CD8-positive, alpha-beta memory T cell (primary cell): ENCODE measurements at places on chromosomes 3 and 15.

GRCh38 chr3:16064642-16065414 lies 109.7 kb upstream of the GALNT15 start:
- no peak for DNase-seq

DNA sequence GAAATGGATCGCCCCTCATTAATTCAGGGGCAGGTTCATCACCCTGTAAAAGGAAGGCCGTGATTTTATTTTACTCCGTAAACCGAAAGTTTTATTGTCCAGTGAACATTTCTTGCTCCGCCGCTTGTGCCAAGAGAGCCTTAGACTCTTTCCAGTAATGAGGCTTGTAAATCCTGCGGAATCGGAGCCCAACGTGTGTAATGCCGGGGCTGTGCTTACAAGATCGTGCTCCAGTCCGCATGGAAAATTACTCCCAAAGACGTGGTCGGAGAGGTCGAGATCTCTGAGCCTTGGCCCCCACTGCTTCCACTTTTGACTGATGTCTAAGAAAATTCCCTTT lies 649 bp upstream of the PLOD2 start:
- no peak for DNase-seq

DNA sequence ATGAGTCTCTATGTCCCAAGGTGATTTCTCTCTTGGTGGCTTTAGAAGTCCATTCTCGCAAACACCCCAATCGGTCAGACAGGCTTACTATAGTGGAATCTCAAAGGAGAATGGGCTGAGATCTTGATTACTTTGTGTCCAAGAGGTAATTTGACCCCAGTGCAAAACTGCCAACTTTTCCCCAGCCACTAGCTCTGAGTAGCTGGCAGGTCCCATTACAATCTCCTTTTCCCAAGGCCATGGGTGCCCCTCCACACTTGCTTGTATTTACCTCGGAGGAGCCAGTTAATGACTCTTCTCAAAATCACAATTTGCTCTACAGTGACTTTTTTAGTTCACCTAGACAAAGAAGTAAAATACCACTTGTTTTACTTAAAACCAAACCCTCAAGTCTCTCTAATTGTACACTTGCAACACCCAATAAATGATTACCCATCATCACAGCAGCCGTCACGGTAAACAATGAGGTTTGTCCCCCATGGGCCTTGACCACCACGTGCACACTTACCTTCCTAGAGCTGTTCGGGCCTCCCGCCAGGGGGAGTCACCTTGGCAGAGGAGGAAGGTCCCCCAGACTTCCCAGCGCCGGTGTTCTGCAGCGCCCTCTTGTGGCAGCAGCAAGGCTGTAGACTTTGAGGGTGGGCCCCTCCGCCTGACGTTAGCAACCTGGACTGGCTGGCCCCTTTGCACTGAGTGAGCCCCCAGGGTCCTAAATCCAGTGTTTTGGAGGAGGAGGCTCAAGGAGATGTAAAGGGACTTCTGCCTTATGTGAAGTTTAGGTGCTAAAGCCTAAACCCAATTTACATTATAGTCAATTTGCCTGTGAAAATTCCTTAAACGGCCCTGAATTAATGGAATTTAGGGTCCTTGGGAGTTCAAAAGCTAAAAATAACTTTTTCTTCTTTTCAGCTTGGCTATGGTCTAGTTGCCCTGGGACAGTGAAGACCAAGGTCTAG lies 18.7 kb upstream of the HDAC11 start:
- peak; percentile 68 for DNase-seq

DNA sequence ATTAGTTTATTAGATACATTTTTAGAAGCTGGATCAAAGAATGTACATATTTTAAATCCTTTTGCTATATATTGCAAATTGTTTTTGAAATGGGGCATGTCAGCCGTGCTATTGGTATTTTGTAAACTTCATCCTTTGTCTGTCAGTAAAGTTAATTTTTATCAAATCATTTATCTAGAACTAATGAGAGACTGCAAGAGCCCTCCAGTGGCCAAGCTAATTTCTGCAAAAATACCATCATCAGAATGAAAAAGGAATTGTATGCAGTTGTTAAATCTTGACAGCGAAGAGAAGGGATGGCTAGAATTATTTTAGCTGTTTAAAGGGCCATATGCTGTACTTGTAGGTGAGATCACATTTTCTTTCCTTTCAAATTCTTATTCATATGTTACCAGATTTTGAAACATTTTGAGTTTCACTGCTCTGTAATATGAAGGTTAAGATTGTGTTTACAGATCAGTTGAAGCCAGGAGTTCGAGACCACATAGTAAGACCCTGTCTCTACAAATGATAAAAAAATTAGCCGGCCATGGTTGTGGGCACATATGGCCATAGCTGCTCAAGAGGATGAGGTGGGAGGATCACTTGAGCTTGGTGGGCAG lies 8.1 kb upstream of the CLDN11 start:
- no peak for DNase-seq

DNA sequence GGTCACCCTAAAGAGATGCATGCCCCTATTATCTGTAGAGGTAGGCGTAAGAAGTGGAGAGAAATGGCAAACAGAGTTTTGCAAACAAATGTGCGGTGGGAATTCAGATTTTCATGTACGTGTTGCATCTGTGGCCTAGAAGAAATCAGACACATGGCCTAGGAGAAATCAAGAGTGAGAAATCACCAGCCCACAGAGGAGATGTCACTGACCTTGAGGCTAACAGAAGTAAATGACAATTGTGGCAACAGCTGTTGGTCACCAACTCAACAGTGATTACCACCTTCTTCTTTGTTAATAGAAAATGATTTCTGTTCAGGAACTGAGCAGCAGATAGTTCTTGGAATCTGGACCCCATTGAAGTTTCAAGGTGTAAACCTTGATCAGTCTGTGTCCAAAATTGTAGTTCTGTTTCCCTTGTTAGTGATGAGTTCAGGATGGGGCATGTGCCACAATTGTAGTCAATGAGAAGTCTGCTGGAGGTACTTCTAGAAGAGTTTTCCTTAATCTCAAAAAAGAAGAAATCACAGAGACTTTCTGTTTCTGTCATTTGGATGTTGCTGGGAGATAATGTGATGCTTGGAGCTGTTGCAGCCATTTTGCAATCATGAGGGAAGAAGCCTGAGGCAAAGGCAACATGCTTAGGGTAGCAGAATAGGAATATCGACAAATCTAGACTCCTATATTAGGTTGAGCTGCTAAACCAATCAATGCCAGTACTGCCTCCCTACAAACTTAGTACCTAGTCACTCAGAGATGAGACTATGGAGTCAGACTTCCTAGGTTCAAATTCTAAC lies 34.3 kb upstream of the RFTN1 start:
- no peak for DNase-seq

DNA sequence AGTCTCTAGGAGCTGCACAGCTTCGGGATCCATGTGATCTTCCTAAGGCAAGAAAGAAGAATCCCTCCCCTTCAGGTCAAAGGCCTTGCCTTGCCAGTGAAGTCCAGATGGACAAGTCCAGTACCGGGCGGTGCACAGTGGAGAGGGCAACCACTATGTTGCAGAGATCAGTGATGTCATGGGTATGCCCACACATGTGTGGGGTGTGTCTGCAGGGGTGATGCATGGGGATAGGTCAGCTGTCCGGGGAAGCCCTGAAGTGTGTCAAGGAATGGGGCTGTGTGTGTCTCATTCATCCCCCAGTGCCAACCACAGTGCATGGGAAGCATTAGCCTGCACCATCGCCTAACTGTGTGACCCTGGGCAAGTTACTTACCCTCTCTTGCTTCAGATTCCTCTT lies 66.5 kb downstream of the TLE3 start:
- no peak for DNase-seq

DNA sequence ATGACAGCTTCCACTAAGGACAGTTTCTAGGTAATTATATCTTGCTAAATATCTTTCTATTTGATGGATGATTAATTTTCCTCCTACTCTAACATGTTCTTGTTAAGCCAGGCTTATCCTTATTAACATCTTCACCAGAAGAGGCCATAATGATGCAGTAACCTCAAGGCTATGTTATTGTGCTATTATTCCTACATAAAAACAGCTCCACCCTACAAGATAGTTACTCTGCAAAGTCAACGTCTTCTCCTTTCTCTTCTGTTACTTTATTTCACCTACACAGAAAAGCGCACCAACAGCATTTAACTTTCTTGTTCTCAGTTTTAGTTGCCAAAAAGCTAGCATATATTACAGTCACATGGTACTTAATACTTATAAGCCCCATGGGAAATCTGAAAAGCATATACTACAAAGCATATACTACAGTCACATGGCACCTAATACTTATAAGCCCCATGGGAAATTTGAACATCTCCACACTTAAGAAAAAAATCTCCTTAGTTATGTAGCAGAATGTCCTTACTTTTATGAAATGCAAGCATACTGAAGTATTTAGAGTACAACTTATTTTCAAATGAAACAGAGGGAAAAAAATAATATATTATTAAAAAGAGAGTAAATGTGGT lies 13.4 kb downstream of the ADAM10 start:
- no peak for DNase-seq

DNA sequence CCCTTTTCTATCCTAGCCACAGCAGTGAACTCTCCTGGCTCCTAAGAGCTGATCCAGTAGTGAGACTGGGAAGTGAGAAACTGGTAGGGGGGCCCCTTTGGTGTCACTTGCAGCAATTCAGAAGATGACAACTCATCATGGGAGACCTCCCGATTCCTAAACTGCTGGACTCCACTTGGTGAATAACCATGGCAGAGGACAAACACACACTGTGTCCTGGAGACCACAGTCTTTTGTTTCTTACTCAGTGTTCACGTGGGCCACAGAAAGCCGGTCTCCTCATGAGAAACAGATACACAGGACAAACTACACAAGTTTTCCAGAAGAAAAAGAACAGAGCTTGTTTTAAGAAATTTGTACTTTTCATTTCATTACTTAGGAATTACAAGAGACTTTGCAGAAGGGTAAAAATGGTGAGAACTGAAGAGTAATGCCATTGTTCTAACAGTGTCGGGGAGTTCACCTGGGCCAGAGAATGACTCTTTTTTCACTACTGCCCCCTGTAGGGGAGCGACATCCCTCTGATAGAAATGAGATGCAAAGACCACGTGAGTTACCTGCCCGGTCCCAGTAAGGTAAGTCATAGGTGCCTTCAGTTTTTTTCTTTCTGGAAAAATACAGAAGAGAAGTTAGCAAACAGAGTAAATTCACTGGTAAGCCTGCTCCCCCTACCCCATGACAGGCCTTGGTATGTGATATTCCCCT lies 38.1 kb downstream of the ST3GAL6 start:
- no peak for DNase-seq

- no peak for DNase-seq
Measured at GRCh38 chr3:60182697-60183096, 1068.6 kb downstream of the FHIT start.

GRCh38 chr3:186882150-186882524 lies 39.6 kb downstream of the ADIPOQ start:
- DNase-seq: no peak

GRCh38 chr3:112751564-112752512 lies 94.8 kb downstream of the CD200R1L start:
- DNase-seq: no peak

DNA sequence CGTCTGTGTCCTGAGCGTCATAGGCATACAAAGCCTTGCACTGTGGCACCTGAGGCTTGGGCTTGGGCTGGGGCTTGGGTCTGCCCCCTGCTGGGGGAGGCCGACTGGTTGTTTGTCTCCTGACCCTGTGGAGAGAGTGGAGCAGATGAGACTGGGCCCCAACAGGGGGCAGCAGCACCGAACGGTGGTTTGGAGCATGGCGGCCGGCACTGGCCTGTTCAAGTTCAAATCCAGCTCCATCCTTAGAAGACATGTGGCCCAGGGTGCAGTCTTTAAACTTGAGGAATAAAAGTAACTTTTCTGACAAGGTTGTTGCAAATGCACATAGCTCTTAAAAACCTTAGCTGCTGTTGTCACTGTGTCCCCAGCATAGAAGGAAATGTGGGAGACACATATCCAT lies 33.3 kb downstream of the CCNB2 start:
- peak; percentile 15 for DNase-seq

GRCh38 chr15:25810631-25811091 lies 52.5 kb downstream of the ATP10A start:
- no peak for DNase-seq

- DNase-seq: no peak
Measured at GRCh38 chr3:67327582-67327981, 326.8 kb downstream of the SUCLG2 start.

DNA sequence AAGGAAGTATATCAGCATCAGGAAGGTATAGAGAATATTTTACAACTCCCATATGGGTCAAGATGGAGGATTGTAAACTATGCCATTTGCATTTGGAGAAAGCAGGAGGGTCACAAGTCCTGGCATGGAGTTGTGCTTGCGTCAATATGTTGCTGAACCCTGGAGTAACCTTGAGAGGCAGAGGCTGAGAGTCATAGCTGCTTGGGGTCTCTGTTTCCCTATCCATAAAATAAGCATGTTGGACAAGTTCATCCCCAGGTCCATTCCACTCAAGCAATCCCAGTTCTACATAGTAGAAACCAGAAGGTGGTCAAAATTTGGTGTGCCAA lies 273.6 kb downstream of the MECOM start:
- DNase-seq: no peak
